ENCODE measurements at places on chromosomes 12 and 14. TPM values are rescaled to one million over a fixed set of nuclear protein-coding genes. Genes with fewer than 3 reads are reported as not detected.

- no peak for DNase-seq
These were observed 55.5 kb downstream of the TTC7B start for GRCh38 chr14:90760591-90761316.

The TUNAR gene
- total RNA-seq, result 2.0 TPM

The CMTM5 gene
- total RNA-seq, result 0.26 TPM

The TCL1B gene
- not detected for total RNA-seq

- DNase-seq, result no peak
These were observed 128.2 kb downstream of the PTPN11 start for GRCh38 chr12:112546996-112547395.

The RERGL gene
- not detected for total RNA-seq

DNA sequence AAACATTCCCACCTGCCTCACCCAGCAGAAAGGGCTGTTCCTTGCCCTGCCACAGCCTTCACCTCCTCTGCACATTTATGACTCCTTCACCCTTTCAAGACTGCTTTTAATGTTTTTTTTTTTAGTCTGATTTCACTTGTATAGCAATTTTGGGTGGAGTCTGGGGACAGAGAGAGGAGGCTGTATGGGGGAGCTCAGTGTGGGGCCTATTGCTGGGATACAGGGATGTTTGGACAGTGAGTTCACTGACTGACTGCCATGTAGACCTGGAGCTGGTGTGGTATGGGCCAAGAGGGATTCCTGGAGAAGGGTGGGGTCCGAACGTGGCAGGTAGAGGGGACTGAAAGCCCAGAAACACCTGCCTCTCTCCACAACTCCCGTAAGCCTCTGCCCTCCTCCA is 1.9 kb upstream of the KRT85 start:
- DNase-seq, result no peak

DNA sequence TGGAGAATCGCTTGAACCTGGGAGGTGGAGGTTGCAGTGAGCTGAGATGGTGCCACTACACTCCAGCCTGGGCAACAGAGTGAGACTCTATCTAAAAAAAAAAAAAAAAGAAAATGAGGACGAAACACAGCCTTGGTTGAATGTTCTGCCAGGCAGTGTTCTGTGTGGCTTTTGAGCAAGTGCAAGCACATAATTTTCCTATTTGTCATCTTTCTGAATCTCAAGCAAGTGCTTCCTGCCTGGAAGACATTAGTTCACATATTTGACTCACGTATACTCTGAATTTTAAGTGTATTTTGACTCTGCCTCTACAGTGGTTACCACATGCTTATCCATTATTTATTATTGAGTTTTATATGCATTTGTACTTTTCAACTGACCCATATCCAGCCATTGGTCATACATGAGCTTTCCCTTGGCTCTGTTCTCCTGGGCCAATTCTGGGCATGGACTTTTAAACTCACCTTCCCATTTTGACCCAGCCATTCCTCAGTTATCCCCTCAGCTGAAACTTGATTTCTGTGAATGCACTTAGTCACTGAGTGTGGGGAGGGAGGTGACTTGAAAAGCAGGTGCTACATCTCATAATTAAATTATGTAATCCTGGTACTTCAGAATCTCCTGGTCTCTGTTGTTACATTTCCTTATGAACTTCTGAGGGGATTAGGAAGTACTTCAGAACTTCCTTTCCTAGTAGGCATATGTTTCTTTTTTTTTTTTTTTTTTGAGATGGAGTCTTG is 8.1 kb downstream of the OR10G2 start:
- no peak for DNase-seq

DNA sequence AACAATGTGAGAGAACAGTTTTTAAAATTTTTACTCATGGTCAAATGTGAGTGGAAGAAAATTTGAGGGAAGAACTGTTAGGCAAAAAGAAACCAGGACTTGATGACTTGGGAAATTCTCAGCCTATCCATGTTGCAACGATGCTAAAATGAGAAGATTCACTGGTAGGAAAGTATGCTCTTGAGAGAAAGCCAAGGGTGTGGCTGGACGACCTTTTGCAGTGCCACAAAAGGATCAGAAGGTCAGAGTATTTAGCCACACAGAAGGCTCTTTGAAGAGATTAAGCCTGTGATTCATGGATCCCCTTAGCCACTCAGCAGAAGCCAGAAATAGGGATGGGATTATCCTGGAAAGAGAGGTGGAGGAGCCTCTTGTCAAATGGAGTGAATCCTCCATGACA is 336.8 kb downstream of the LRIG3 start:
- no peak for DNase-seq

The TROAP gene
- total RNA-seq, result 12.4 TPM

GRCh38 chr12:68667291-68667690 is 19.5 kb upstream of the NUP107 start:
- no peak for DNase-seq

GRCh38 chr12:17528394-17528793 is 561.6 kb downstream of the RERGL start:
- DNase-seq, result no peak

The EFS gene
- total RNA-seq, result 17.8 TPM

The MSRB3 gene
- total RNA-seq, result 19.9 TPM

GRCh38 chr12:13128291-13128965 is 25.0 kb upstream of the GSG1 start:
- DNase-seq, result no peak

- DNase-seq, result no peak
These were observed 27.0 kb downstream of the SMOC1 start for GRCh38 chr14:69906201-69906600.

- DNase-seq, result no peak
These were observed 47.0 kb upstream of the OR6J1 start for GRCh38 chr14:22691171-22691570.

The SLC6A13 gene
- total RNA-seq, result 0.90 TPM

The RPL10L gene
- not detected for total RNA-seq

The VRTN gene
- 4.3 TPM for total RNA-seq

GRCh38 chr14:89748004-89748403 is 206.5 kb downstream of the EFCAB11 start:
- DNase-seq, result no peak

- no peak for DNase-seq
These were observed 133.8 kb upstream of the HMGA2 start for GRCh38 chr12:65690477-65690876.

DNA sequence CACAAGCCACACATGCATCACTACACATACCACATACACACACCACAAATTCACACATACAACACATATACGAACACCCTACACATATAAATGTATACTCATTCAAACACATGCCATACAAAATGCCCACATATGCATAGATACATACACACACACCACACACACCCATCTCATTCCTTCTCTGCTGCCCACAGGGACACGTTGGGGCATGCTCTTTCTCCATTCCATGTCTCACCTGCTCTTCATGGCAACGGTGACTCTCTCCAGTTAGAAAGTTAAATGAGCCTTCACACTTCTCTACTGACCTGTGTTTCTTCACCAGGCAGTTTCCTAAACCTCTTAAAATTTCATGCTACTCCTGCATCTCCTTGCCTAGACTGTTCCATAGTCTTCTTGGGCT is 1194.8 kb downstream of the BCL11B start:
- no peak for DNase-seq

DNA sequence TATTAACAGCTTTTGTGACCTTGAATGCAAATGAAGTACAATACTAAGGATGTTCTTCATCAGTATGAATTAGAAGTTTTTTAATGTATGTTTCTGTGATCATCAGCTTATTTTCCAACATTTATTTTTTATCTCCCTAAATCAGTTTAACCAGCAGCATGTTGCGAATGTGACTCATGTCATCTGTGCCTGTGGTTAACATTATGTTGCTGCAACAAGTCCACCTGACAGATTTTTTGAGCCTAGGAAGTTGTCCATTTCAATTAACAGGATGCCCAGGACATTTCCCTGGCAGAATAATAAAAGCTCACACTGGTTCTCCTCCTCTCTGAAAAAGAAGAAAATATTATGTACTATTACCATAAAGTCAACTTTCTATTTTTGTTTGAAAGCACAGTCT is 155.5 kb downstream of the SYT1 start:
- DNase-seq, result no peak

DNA sequence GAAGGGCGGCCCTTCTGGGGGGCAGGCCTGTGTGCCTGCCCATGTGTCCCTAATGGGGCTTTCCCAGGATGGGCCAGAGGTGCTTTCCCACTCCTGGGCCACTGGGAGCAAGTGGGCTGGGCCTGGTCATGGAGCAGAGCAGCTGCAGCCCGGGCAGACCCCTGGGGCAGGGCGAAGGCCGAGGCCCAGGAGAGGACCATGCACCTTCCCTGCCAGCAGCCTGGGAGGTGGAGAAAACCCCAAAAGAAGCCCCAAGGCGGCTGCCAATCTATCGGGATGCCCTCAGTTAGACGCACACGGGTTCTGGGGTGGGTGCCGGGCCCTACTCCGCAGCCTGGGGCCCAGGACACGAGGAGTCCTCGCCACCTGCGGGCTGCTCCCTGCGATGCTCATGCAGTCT is 16.1 kb upstream of the CRIP2 start:
- no peak for DNase-seq

DNA sequence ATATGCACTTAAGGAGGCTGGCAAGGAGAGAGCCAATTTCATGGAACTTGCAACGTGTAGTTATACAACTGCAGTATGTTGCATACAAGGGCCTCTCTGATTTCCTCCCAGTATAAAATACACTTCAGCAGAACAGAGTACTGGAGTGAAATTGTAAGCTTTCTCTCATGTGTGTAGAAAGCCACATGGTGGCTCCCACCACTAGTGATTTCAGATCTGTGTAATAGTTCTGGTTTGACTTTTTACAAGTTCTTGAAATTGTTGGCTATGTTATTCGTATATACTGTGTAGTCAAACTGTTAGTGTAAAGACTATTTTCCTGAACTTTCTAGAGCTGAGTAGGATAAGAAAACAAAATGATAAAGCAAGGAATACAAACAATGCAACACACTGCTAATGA is 16.4 kb upstream of the LMO3 start:
- no peak for DNase-seq

The ATG14 gene
- 14.0 TPM for total RNA-seq

DNA sequence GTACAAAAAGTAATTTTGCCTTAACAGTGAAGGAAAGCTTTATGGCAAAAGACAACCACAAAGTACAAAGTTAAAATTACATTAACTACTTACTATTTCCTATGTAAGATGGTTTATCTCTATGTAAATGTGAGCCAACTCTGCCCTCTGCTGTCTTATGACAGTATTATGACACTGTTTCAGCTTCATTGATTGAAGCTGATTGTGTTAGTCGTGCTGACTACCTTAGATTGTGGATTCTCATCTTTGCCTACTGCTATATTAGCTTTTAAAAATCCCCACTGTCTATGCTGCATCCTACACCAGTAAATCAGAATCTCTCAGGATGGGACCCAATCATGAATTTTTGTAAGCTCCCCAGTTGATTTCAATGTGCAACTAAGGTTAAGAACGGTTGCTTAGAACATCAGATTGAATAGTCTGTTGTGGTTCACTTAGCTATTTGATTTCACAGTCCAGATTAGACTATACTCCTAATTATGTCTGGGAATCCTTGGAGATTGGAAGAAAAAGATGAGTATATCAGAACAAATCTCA is 12.2 kb upstream of the SPTB start:
- DNase-seq, result peak; percentile 17

The RDH16 gene
- 0.82 TPM for total RNA-seq

DNA sequence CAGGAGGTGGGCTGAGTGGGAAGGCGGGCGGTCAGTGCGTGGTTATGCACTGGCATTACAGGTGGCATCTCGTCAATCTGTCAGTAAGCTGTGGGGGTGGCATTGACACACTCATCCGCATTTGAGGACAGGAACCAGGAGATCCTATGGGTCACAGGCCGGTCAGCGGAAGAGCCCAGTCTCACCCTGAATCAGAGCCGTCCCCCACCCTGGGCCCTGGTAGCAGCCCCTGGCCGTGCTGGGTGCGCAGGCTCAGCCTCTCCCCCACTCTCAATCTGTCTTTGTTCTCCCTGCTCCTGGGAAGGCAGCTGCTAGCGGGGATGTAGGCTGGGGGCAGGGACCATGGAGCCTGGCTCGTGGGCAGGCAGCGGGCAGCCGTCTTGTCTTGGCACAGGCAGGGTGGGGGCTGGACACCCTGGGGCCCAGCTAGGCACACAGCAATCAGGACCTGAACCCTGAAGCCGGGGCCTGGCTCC is 5.1 kb downstream of the INF2 start:
- no peak for DNase-seq

The BTBD7 gene
- 71.1 TPM for total RNA-seq

- DNase-seq, result no peak
These were observed 17.6 kb downstream of the TEDC1 start for GRCh38 chr14:105508601-105509000.

GRCh38 chr12:90987101-90987500 is 17.7 kb downstream of the EPYC start:
- no peak for DNase-seq

The SERPINA6 gene
- not detected for total RNA-seq

The RIPK3 gene
- 2.6 TPM for total RNA-seq

DNA sequence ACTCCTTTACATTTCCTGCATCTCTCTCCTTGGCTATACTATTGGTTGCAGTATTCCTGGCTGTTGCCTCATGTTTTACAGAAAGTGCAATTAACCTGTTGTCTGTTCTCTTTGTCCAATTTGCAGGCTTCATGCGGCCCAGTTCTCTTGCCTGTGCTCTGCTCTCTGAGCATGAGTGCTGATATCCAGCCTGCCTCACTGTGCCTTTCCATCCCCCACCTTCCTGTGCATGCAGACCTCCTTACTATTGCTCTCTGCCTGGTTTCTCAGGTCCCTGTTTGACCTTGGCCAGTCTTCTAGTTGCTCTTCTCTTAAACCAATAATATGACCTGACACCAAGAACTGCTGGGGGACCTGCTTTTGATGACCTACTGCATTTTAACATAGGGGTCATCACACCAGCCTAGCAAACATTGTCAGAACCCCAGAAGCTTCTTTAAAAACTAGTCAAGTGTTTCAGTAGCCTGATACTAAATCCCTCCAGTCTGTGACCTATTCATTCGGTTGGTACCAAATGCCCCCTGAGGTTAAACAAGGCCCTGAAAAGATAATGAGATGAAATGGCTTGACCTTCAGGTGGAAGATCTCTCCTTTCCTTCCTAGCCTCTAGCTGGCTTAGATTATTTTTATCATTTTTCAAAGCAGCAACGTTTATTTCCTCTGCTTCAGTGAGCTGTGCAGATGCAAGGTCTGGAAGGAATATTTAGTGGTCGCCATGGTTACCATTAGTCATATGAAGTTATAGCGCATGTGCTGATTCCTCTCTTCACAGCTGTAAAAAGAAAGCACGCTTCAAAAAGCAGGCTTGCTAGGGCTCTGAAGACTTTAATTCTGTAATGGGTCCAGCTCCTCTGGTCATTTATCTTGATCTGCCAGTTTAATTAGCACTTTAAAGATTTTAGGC is 216.5 kb downstream of the PHLDA1 start:
- no peak for DNase-seq

- DNase-seq, result no peak
These were observed 206.1 kb downstream of the SLC41A2 start for GRCh38 chr12:104752016-104752415.

The RPGRIP1 gene
- 1.5 TPM for total RNA-seq

DNA sequence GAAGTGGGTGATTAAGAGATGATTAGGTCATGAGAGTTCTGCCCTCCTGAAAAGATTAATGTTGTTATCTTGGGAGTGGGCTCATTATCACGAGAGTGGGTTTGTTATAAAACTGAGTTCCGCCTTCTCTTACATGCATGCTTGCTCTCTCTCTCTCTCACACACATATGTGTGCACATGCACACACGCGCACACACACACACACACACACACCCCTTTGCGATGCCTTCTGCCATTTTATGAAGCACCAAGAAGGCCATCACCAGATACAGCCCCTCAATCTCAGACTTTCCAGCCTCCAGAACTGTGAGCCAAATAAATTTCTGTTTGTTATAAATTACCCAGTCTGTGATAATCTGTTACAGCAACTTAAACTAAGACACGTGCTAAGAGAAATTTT is 5.7 kb upstream of the SLC41A2 start:
- no peak for DNase-seq

The MEG3 gene
- total RNA-seq, result not detected

GRCh38 chr12:110741341-110742095 is 1.2 kb downstream of the PPP1CC start:
- DNase-seq, result no peak

Data from endothelial cell (in vitro differentiated cells).